ENCODE measurements at places on chromosomes 12 and 14. TPM values are rescaled to one million over a fixed set of nuclear protein-coding genes. Genes with fewer than 3 reads are reported as not detected.

Gene ZC2HC1C
- total RNA-seq, result 2.4 TPM

Gene TC2N
- total RNA-seq, result 0.16 TPM

Gene IPO4
- total RNA-seq, result 50.6 TPM

Gene IGFBP6
- 258 TPM for total RNA-seq

Gene GUCY2C
- under 0.01 TPM for total RNA-seq

Gene CD69
- total RNA-seq, result 0.16 TPM

Gene SLC25A21
- 3.4 TPM for total RNA-seq

Gene DAO
- total RNA-seq, result not detected

Gene CTSG
- not detected for total RNA-seq

Gene CINP
- 40.4 TPM for total RNA-seq

Gene ESR2
- 0.63 TPM for total RNA-seq

Gene NOVA1
- 0.33 TPM for total RNA-seq

Gene TCL1B
- total RNA-seq, result not detected

Gene BEGAIN
- total RNA-seq, result 1.8 TPM

Gene KCTD10
- total RNA-seq, result 66.8 TPM

Gene IL31
- not detected for total RNA-seq

Gene MYBPC1
- not detected for total RNA-seq

Gene RASAL1
- total RNA-seq, result 4.9 TPM

Gene NYNRIN
- 6.7 TPM for total RNA-seq

Gene SLC6A15
- 0.65 TPM for total RNA-seq

Gene FGF6
- total RNA-seq, result not detected

Gene WNT1
- not detected for total RNA-seq

Gene GPR84
- total RNA-seq, result not detected

Gene USP44
- 0.16 TPM for total RNA-seq

Gene CCDC91
- 5.7 TPM for total RNA-seq

Gene RNF212B
- total RNA-seq, result not detected

Gene PLA2G1B
- not detected for total RNA-seq

Gene POTEM
- not detected for total RNA-seq

Gene NUAK1
- total RNA-seq, result 25.1 TPM

Gene FIGNL2
- 2.3 TPM for total RNA-seq

Gene IFNG-AS1
- not detected for total RNA-seq

Gene RPS6KA5
- 1.6 TPM for total RNA-seq

Gene CPNE6
- not detected for total RNA-seq

Gene BRMS1L
- total RNA-seq, result 1.8 TPM

Gene STAC3
- total RNA-seq, result 0.63 TPM

All from mesangial cell (primary cell).